ENCODE measurements at places on chromosomes 5 and 9.

DNA sequence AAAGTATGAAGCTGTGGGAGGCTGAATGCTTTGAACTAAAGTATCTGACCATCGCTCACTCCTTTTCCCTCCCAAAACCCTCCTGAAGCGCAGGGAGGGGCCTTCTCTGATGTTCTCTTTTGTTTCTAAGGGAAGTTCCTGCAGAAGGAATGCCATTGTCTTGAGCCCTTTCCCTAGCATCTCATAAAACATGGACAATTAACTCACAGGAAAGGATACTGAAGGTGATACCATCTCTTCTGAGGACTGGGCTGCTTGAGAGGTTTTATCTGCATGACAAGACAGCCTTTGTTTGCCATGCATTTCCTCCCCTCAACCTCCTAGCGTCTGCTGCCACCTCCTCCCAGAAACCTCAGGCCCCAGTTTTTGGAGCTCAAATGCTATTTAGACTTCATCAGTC lies 4.3 kb upstream of the RMND5B start:
- no peak for DNase-seq

GRCh38 chr5:10106806-10107205 lies 142.9 kb downstream of the ATPSCKMT start:
- DNase-seq = no peak

DNA sequence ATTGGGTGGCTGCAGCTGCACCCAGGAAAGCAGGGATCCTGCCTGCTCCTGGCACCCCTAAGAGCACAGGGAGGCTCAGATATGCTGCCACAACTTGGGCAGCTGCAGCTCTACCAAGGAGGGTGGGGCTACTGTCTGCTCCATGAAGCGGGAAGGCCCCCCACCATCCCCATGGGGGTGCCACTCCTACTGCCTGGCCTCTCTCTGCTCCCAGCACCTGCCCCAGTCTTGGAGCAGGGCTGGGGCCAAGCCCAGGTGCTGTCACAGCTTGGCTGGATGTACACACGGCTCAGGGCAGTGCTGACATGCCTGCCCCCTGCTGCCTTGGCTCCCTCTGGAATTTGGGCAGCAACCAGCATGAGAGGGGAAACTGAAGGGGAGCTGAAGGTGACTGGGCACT lies 214.7 kb upstream of the PLPPR1 start:
- no peak for DNase-seq

DNA sequence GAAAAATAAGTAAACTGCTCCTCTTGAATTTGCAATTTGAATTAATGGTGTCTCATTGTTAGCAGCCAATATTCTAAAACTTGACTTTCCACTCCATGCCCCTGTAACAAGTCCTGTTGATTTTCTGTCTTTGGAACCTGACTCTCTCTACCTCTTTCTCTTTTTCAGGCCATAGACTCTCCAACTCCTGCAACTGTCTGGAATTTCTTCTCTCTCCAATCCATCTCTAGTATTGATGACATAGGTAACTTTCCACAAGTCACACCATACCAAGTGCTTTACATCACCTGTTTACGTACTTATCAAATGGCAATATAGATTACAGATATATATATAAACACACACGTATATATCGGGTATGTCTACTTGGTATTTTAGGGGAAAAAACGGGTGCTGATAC lies 923 bp downstream of the C5orf34 start:
- DNase-seq = no peak

DNA sequence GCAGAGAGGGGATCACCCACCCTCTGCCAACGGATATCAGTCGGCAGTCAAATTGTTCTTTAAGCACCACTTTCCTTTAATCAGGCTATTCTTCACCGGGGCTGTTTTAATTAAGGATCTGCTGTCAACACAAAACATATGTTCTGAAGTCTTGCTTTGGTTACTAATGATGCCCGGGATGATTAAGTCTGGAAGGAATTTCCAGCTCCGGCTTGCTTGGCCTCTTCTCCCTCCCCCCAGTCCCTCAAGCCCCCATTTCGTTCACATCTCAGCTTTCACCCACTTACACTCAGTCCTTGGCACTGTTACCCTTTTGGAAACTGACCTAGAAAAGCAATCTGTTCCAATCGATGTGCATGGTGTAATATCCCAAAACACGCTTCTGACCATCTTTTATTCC lies 74.7 kb downstream of the MSX2 start:
- no peak for DNase-seq

DNA sequence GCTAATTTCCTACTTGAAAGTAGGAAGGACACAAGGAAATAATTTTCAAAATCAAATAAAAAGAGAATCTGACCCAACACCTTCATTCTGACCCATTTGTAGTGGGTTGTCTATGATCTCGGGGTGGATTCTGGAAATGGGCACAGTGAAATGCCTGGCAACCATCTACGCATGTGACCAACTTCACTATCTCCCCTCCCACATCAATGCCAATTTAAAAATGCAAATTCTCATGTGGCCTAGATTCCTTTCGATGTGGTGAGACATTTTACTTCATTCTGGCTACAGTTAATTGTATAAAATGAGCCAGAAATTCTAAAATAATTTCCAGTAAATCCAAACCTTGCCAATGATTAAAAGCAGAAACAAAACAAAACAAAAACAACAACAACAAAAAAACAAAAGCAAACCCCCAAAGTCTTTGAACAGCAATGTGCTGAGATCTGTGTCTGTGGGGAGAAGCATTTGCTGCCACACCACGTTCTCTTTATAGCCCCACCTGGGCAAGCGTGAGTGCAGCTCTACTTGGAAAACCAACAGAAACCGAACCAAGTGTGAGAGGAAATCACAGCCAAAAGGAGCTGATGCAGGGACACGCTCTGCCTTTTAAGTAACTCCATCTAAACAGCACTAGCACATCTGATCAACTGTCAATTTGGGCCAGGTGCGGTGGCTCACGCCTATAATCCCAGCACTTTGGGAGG lies 59.0 kb downstream of the USP20 start:
- DNase-seq = no peak

- DNase-seq = no peak
These were observed 59.1 kb downstream of the CHSY3 start for GRCh38 chr5:129963359-129963758.

GRCh38 chr9:76880210-76880609 lies 25.7 kb downstream of the PRUNE2 start:
- no peak for DNase-seq

DNA sequence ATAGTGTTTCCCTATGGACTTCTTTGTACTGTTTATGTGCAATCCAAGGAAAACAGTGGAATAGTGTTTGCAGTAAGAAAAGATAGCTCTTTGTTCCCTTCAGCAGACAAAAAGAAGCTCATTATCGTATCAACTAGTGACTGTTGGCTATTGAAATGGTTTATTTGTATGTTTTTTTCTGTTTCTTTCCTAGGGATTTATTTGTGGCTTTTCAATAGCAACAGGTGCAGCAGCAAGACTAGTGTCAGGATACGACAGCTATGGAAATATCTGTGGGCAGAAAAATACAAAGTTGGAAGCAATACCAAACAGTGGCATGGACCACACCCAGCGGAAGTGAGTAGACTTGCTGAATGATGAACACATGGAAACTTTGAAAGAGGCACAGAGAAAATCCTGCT lies 65.1 kb downstream of the SLC44A1 start:
- DNase-seq = no peak

DNA sequence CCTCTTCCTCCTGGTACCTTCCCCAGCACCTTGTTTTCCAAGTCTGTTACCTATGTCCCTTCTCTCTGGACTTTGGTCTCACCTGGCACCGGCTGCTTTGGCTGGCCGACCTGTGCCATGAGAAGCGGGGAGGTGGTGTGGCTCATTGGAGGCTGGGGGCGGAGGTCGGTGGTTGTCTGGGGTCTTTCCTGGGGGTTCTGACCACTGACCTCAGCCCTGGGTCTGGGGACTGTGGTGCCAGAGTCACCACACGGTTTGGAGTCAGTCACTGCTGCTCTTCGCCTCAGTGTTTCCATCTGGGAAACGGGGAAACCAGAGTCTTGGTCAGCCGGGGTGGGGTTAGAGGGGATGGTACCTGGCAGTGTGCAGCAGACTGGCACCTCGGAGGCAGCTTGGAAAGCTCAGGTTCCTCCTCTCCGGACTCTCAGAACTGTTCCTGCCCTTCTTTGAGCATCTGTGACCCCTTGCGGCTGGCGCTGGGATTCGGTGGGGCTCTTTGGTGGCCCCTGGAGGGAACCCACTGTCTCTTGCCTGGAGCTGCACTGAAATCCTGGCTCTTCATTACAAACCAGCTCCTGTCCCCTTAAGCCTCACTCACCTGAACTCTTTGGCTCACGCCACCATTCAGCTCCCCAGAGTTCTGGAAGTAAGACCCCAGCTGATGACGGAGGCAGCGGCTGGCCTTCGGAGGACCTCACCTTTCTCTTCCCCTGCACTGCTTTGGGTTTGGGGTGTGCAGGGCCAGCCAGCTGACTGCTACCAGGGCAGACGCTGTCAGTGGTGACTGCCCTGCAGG lies 4.1 kb upstream of the RXRA start:
- DNase-seq = no peak

- no peak for DNase-seq
These were observed 329.6 kb downstream of the SLCO4C1 start for GRCh38 chr5:101966476-101966875.

- DNase-seq = peak; percentile 13
These were observed 27.2 kb downstream of the CCDC69 start for GRCh38 chr5:151196556-151197290.

DNA sequence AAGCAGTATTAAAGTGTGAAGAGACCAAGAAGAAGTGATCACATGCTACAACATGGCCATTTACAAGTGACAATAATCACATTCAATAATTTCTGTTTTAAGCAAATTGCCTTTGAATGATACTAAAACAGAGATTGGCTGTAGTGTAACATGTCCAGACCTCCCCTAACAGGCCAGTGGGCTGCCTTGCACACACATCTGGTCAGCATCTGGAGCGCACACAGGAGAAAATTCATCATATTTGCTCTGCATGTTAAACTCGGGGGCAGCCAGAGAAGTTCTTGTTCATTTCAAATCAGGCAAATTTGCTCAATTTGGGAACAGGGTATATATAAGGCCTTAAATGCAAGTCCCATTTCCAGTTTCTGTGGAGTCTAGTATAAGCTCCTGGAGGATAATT lies 111.1 kb upstream of the FBXL7 start:
- no peak for DNase-seq

- no peak for DNase-seq
These were observed 193.1 kb downstream of the SLC12A2 start for GRCh38 chr5:128276537-128277216.

- no peak for DNase-seq
These were observed 134.3 kb downstream of the MACROH2A1 start for GRCh38 chr5:135264451-135265440.

- DNase-seq = no peak
These were observed 214.4 kb downstream of the PLK2 start for GRCh38 chr5:58245476-58245840.

GRCh38 chr5:74648835-74649293 lies 8.3 kb upstream of the ENC1 start:
- peak; percentile 18 for DNase-seq

- no peak for DNase-seq
These were observed 362.9 kb downstream of the ARRDC3 start for GRCh38 chr5:91020065-91020800.

GRCh38 chr9:10236161-10236560 lies 376.6 kb downstream of the PTPRD start:
- no peak for DNase-seq

DNA sequence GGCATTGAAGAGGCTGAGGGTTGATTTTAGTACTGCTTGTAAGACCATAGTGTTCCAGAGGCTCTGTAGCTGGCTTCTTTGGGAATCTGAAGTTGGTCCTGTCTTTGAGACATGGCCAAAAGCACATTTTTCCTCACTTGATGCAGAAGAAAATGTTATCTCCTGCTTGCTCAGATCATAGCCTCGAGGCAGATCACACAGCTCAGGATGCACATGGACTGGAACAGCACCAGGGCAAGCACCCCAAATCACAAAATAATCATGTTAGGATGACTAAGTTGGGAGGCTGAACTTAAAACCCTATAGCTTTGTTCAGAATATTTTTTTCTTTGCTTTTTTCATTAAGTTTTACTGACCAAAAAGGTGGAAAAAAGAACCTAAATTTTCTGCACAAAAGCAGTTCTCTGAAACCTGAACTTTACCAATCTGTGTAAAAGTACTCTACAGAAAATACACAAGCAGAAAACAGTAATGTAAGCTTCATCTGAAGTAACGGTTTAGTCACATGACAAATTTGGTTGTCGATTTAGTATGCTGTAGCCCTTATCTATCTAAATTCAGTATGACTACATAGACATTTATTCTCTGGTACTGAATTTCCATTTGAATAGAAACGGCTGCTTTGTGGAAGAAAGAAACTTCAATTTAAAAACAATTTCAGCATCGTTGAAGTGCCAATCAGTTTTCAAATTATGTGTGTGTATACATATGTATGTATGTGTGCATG lies 3.4 kb downstream of the KLHL9 start:
- DNase-seq = no peak

GRCh38 chr5:80170117-80170535 lies 85.7 kb downstream of the SERINC5 start:
- no peak for DNase-seq

DNA sequence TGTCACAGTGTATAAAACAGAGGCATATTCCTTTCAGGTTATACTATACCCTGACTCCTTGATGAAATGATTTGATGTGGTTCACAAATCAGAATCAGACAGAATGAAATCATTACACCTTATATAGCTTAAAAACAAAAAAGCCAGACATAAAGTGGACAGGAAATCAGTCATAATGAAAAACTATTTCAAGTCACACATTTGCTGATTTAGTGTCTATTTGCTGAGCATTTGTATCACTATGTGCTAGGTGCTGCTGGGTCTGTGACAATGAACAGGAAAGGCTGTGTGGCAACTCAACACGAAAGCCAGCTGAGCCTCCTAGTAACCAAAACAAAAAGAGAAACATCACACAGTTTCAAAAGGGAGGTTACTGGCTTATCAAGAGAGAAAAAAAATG lies 194.0 kb downstream of the EFNA5 start:
- DNase-seq = peak; percentile 71

- DNase-seq = no peak
These were observed 24.8 kb upstream of the PPP1R26 start for GRCh38 chr9:135454737-135455136.

GRCh38 chr9:93552923-93553322 lies 23.5 kb upstream of the PHF2 start:
- DNase-seq = no peak

- DNase-seq = no peak
These were observed 78.4 kb upstream of the ADRA1B start for GRCh38 chr5:159837860-159838259.
